ENCODE measurements at places on chromosomes 6 and 20. TPM values are rescaled to one million over a fixed set of nuclear protein-coding genes. Genes with fewer than 3 reads are reported as not detected.
A peak's percentile ranks its signal among the peaks of the same experiment; 100 is the strongest.

The PPP1R16B gene
- 7.3 TPM for total RNA-seq

The B3GAT2 gene
- not detected for total RNA-seq

The TBPL1 gene
- total RNA-seq: 10.1 TPM

The KCNQ2 gene
- 0.06 TPM for total RNA-seq

GRCh38 chr6:55664591-55665587 is 85.9 kb upstream of the HMGCLL1 start:
- no peak for DNase-seq
- no peaks in the 10 kb centered on the region for H3K36me3 ChIP-seq
- H3K27me3 ChIP-seq: no peaks in the 10 kb centered on the region
- H3K27ac ChIP-seq: no peak overlapping the region

DNA sequence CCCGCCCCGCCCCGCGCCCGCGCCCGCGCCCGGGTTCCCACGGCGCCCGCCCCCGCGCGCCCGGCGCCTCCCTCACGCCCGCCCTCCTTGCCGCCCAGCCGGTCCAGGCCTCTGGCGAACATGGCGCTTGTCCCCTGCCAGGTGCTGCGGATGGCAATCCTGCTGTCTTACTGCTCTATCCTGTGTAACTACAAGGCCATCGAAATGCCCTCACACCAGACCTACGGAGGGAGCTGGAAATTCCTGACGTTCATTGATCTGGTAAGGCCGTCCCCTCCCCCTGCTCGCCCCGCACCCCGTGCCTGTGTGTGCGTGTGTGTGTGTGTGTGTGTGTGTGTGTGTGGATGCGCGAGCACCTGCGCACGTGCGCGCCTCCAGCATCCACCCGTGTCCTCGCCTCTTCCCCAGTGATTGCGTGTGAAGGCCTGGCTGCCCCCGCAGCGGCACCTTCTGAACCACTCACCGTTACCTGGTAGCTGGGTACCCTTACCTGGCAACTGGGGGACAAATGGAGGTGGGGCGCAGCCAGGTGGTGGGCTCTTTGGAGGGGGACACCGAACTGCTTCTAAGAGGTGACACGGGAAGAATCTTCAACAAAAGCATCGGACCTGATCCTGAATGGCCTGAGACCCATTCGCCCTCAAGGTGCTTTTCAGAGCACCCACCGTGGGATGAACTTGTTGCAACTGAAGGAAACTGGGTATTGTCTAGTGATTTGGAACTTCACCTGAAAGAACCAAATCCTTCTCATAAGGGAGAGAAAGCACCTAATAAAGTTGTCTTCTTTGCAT is at the start of gene AIG1:
AIG1 (plus strand) TSS at position 84 of the 791 bp plus-strand sequence; CDS start at position 121, 37 bp downstream.
- peak within 1 kb of the TSS; percentile 94 for H3K27ac ChIP-seq
- H3K4me3 ChIP-seq: peak within 1 kb of the TSS; percentile 68
- no peaks in the 10 kb centered on the region for H3K36me3 ChIP-seq

- H3K4me1 ChIP-seq: no peaks in the 10 kb centered on the region
- H3K36me3 ChIP-seq: no peaks in the 10 kb centered on the region
- H3K27me3 ChIP-seq: no peaks in the 10 kb centered on the region
- DNase-seq: no peak
- H3K27ac ChIP-seq: no peak overlapping the region
These were observed 179.7 kb upstream of the MYLIP start for GRCh38 chr6:15948930-15949900.

DNA sequence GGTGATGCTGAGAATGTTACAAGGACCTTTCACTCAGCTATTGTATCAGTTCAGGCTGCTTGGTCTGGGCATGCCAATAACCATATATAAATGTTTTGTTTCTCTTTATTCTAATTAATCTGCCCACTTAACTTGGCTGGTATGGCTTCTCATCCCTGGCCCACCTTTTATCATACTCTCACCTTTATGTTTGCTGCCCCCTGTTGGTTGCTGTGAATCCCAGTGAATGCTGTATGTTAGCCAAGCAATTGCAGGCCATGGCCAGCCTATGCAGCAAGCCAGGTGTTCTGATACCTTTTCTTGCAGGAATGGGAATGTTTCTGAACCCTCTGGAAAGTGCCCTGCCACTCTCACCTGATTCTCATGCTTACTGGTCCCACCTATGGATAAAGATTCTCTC is 54.6 kb downstream of the PCSK2 start:
- H3K27ac ChIP-seq: no peak overlapping the region
- no peaks in the 10 kb centered on the region for H3K36me3 ChIP-seq
- no peaks in the 10 kb centered on the region for H3K4me1 ChIP-seq
- no peak for DNase-seq
- H3K4me3 ChIP-seq: no peak overlapping the region
- no peaks in the 10 kb centered on the region for H3K27me3 ChIP-seq

DNA sequence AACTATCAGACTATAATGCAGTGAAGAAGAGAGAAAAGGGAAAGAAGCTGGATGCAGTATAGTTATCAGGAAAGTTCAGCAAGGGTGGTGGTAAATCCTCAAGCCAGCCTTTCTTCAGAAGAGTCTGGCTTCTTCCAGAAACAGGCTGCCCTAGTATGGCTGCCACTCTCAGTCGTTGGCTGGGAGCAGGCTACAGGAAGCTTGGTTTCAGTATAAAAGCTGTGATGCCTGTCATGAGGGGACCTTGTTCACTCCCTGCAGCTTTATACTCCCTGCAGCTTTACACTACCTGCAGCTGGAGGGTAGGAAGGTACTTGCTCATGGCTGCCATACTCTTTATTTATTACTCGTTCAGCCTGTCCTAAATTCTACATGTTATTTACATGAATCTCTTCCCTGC is 63.3 kb upstream of the ARHGAP18 start:
- no peak for DNase-seq
- H3K36me3 ChIP-seq: no peaks in the 10 kb centered on the region
- H3K27ac ChIP-seq: no peak overlapping the region
